Hepatocyte (in vitro differentiated cells): ENCODE measurements at places on chromosomes 3 and 15.

GRCh38 chr15:43498990-43499389, 6.0 kb upstream of the TP53BP1 start:
- no peak for DNase-seq

DNA sequence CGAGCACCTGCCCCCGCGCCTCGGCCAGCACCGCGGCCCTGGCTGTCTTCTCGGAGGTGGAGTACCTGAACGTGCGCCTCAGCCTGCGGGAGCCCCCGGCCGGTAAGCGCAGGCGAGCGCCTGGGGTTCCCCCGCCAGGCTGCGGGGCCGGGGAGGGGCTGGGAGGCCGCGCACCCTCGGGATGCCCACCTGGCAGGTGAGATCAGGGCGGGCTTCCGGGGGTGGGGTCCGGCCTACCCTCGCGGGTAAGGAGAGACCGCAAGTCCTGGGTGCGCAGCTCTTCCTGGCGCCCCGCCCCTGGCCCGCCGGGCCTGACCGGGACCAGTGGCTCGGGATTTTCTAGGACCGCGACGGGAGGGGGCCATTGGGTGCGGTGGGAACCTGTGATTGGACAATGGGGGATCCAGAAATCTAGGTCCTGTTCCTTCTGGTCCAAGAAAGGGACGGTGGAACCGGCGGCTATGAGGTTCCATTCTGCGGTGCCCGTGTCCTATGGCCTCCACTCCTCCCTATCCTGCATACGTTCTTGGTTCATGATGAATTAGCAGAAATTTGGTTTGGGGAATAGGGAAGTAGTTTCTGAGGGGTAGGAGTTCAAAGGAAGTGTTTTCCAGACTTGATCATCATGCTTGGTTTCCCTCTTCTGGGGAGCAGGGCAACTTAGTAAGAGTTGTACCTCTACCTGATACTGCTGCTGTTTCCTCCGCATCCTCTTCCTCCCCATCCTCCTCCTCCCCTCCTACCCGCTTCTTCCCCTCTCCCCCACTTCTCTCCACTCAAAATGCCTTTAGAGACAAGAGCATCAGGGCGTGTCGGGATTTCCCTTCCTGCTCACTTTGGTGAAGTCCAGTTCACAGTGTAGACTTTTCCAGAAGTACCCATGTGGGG, 808 bp downstream of the ARRDC4 start:
- DNase-seq = peak; percentile 59

GRCh38 chr15:48563934-48564333, 81.6 kb downstream of the FBN1 start:
- DNase-seq = no peak

- peak; percentile 65 for DNase-seq
Measured at GRCh38 chr3:100089812-100090668, 24.3 kb downstream of the FILIP1L start.

DNA sequence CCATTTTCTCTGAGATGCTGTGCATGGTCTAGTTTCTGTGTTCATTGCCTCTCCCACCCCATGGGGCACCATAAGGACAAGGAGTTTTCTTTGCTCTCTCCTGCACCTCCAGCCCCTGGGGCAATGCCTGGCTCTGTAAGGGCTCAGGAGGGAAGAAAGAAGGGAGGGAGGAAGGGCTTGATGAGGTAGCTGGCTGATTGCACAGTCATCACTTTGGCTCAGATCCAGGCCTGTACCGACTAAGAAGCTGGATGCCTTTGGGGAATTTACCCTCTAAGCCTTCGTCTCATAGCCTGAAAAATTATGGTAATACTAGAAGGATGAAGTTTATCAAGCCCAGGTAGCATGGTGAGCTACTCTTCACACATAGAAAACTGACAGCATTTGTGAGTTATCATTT, 382.9 kb downstream of the GABRG3 start:
- DNase-seq = peak; percentile 58

GRCh38 chr15:70424937-70425411, 327.3 kb upstream of the TLE3 start:
- no peak for DNase-seq

DNA sequence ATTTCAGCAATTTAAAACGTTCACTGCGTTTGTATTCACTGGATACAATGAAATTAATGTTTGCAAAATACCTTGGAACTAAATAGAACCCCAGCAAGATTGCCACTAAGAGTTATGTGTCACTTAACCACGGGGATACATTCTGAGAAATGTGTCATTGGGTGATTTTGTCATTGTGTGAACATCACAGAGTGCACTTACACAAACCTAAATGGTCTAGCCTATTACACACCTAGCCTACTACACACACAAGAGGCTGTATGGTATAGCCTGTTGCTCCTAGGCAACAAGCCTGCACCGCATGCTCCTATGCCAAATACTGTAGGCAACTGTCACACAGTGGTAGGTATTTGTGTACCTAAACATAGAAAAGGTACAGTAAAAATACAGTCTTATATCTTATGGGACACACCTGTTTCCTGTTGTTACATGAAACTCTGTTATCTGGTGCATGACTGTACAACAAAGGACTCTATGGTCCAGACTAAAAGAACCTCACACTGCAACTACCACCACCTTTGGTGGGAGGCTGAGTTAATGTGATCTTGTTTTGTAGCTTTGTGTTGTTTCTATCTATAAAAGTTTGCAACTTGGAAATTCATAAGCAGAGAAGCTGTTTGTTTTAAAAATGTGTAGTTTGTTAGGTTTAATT, 92.2 kb upstream of the NTRK3 start:
- no peak for DNase-seq

GRCh38 chr15:77415450-77416147, 4.3 kb downstream of the PEAK1 start:
- DNase-seq = no peak

GRCh38 chr3:30135190-30135589, 471.2 kb upstream of the TGFBR2 start:
- DNase-seq = no peak

GRCh38 chr3:188279502-188280335, 125.8 kb downstream of the LPP start:
- no peak for DNase-seq

GRCh38 chr3:58416191-58416590, 17.4 kb downstream of the PDHB start:
- peak; percentile 40 for DNase-seq

DNA sequence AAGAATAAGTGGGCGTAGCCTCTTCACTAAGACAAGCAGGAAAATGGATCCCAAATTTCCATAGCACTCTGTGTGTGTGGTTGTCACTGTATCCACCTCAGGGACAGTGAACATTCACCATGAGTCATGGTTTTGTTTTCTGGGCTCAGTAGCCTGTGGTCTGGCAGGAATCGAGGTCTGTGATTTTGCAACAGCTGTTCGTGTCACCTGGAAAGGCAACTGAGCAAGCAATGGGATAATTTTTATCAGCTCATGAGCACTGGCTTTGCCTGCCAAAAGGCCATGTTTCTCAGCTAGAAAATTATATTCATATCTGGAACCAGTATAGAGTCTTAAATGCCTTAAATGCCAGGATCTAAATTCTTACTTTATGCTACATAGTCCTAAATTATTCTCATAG, 60.9 kb downstream of the STRIT1 start:
- DNase-seq = peak; percentile 38

DNA sequence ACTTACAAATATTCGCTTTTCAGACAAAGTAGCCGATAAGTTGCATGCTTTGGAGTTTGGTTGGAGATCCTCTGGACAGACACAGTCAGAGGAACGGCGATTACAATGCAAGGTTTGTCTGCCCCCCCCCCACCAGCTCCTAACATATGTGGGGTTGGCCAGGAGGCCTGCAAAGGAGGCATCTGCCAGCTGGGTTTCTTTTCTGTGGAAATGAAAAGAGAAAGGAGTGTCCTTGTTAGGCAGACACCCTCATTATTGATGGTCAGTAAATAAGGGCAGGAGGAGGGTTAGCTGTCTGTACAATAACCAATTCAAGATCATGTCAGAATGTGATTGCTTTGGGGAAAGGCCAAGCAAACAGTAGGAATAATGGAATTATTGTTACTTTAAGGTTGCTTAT, 49.1 kb downstream of the TLNRD1 start:
- no peak for DNase-seq

GRCh38 chr3:192207239-192207638, 520.1 kb downstream of the FGF12 start:
- no peak for DNase-seq

GRCh38 chr3:43587303-43587702, 34.5 kb downstream of the ANO10 start:
- DNase-seq = no peak

- no peak for DNase-seq
Measured at GRCh38 chr3:16510620-16511319, 2.7 kb downstream of the RFTN1 start.

DNA sequence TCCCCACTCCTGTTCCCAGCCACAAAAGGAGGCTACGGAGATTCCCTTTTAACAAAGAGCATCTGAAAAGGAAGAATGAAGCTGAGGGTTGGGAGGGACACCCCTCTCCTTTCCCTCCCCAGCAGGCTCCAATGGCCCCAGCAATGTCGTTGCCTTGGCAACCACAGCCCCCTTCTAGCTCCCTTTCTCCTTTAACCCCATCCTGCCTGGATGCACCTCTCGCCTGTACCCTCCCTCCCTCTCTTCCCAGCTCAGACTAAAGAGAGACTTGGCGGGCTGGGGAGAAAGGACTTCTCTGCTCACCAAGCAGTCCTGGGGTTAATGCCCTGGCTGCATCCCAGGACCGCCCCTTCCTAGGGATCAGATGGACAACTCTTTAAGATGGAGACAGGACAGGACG, 7.1 kb upstream of the RPL29 start:
- DNase-seq = no peak

DNA sequence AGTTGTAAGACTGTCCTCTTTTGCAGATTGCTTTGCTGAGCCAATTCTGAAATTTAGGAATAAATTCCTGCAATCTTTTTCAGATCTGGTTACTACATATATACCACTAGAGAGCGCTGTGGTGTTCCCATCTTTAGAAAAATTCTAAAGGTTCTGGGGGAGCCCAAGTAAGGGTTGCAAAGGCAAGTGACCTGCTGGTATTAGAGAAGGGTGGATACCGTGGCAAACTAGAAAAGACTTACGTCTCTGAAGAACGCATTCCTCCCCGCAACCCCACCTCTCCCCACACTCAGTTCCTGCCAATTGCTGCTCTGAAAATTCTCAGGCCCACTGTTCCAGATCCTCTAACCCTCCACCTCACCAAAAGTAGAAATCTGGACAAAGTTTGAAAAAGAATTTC, 48.5 kb downstream of the EFHB start:
- DNase-seq = peak; percentile 58

DNA sequence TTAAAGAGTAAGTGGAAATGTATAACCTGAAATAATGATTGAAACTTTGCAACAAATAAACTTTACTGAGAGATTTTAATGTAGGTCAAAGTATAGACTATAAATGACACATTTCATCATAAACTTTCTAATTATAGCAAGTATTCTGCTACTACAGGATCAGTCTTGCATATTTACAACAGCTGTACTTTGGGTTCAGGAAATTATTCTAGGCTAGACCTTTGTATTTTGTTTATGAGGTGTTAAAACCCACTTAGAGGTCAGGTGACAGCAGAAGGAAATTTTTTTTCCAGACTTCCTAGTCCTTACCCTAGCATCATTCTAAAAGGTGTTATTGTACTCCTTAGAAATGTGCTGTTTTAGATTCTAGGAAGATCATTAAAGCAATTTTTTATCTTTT, 2.3 kb downstream of the RNF7 start:
- peak; percentile 39 for DNase-seq

DNA sequence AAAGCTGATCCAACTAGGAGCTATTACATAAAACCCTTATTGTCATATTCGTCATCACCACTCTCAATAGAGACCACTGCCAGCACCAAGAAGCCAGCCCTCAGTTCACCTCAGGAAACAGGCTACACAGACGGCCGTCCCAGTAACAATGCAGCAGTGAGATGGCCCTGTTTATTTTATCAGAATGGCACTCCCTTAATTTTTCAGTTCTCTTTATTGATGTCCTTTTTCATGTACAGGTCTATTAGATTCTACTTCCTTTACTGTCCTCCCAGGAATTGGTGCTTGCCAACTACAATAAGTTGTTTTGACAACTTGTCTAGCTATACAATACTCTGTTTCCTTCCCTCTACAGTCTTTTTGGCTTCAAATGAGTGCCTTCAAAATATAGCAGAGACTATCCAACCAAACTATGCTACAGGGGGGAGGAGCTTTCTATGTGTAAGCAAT, 272.5 kb downstream of the ZBTB20 start:
- DNase-seq = no peak

DNA sequence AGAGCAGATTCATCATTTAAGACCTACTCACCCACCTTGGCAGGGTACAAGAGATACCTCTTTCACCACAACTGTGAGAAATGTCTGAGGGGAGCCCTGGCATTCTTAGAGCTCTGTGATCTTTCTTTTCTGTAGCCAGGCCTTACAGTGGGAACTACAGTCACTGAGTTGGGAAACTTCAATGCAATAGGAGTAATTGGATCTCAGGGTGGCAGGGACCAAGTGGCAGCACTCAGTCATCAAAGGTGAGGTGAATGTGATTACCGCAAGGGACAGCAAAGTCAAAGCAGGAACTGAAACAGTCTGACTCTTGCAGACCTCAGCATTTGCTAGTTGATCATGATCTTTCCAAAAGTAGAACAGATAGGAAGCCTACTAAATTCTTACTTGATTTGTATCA, 7.2 kb upstream of the MCF2L2 start:
- no peak for DNase-seq

DNA sequence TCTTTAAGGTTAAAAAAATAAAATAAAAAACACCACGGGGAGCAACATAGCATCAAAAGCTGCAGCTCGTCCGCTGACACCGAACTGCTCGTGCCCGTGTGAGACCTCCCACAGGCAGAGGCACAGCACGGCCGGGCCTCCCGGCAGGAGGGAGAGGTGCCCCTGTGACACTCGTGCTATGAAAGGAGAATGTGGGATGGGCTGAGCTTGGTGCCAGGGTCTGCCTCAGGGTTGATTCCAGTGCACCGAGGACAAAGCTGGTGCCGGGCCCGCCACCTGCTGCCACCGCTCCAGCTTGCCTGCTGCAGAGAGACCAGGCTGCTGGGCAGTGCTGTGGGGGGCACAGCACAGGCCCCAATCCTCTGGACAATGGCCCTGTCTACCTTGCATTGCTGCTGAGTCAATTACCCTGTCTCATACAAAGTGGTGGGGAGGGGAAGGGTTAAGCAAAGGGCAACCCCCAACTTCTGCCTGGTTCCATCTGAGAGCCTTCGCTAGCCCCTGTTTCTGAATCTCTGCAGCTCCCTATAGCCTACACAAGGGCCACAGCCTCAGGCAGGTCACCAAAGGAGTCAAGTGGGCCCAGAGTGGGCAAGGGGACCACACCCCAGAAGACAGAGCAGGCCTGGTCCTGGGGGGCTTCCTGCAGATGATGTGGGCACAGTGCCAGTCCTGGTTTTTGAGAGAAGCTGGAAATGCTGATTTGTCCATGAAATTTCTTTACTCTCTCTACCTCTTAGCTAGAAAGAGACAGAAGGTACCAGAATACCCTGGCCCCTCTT, 74.0 kb upstream of the SNRPA1 start:
- DNase-seq = no peak

GRCh38 chr15:58490888-58491473, 59.2 kb downstream of the LIPC start:
- DNase-seq = no peak

GRCh38 chr3:21260507-21260906, 490.5 kb downstream of the ZNF385D start:
- no peak for DNase-seq
